ENCODE measurements at places on chromosomes 11 and 22.

DNA sequence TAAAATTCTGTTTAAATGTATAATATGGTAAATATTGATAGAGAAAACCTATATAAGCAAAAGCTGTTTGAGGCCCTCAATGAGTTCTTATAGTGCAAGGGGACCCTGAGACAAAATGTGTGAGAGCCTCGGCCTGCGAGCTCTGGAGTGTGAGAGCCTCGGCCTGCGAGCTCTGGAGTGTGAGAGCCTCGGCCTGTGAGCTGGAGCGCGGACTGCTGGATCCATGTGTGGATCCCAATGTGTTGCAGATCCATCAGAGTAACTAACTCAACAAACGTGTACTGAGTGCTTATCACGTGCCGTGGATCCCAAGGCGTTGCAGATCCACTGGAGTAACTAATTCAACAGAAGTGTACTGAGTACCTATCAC lies 6.0 kb downstream of the RTL6 start:
- no peak for DNase-seq

- DNase-seq: no peak
Measured at GRCh38 chr11:75500742-75501141, 25.0 kb downstream of the GDPD5 start.

DNA sequence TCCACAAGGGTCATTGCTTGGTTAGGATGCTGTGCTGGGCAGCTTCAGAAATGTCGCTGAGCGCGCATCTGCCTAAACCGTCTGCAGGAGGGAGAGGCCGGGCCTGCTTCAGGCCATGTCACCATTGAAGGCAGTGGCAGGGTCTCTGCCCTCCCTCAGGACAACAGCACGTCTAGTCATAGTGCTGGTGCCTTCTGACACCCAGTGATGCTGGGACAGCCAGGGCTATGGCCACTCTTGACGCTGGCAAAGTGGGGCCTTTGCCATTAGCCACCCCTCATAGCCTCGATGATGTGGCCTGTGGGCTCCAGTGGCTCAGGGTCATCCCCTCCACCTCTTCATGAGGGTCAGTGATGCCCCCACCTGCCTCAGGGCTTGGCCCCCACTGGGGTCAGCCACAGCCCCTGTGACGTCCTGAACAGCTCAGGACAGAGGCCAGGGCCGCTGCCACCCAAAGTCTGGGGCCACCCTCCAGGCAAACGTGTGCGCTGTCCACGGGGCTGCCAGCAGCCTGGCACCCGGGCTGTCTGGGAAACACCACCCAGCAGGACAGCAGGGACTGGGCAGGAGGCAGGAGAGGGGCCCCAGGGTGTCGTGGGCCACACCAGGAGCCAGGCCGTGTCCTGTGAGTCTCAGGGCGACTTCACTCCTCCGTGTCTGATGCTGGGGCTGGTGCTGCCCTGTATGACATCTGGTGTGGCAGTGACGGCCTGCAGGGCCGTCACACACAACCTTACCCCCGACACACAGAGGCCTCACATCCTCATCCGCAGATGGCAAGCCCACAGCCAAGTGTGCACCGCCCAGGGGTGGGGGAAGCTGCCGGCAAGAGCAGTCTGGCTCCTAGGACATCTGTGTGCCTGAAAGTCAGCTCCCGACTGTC lies 42.5 kb downstream of the CERK start:
- DNase-seq: no peak

DNA sequence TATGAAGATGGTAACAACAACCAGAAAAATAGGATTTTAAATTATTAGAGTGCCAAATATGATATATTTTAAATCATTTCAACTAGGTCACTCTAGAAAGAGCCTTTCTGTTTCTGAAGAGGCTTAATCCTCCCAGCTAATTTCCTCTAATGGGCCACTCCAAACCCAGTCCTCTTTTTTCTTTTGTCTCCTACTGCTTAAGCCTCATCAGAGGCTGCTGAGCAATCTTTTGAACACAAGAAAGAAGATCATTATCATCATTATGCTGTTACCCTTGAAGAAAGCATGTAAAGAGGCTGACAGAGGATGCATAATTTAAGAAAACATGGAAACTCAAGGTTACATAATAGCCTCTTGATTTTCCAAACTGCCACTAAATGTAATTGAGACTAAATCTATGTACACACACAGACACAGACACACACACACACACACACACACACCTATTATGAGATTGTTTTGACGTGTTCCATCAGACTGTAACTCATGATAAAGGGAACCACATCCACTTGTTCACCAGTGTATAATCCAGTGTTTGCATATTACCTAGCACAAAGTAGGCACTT lies 519.6 kb downstream of the METTL15 start:
- no peak for DNase-seq

- DNase-seq: peak; percentile 30
Measured at GRCh38 chr22:23180301-23180892, at the start of gene BCR. TSS of gene BCR (plus strand) at chr22:23180509. CDS start at chr22:23180961, 452 bp downstream.

DNA sequence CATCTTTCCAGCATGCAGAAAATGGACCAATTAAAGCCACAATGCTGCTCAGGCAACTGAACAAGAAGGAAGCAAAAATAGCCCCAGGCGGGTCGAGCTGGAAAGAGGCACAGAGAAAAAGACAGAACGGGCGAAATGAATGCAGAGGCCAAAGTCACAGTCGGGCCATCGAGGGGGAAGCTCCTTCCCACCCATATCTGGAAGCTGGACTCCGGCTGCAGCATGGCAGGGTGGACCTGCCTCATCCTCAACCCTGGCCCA lies 58.6 kb upstream of the PRDM11 start:
- DNase-seq: no peak

GRCh38 chr11:71434576-71435130 lies 13.5 kb downstream of the DHCR7 start:
- DNase-seq: no peak

DNA sequence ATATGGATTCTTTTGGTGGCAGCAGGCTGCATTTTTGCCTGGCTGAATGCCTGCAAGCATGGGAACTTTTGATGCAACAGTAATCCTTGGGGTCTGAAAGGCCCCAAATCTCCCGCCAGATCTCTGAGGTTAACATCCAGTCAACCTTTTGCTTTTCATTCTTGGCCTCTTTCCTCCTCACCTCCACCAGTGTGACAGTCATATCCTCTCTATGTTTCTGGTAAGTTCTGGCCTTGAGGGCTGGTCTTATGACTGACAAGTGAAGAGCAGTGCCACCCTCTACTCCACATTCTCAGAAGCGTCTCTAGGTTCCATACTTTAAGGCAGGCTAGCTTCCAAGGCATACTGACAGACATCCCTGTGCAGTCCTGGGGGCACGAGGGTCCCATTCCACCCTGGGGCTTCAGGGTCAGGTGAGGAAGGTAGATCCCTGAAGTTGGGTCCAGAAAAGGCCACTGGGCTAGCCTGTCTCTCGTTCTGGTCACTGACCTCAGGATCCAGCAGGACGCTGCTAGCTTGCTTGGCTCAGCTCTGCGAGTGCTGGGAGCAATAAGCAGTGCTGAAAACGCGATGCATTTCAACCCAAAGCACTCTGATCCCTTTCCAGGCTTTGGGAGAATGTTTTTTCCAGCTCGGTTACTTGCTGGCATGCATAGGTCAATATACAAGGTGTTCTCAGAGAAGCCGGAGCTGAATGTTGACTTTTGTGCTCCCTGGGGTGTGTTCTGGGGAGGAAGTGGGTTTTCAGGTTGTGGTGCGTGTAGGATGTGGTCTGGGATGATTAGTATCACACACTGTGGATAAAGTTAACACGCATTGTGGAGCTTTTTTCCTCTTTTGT lies 75.2 kb downstream of the PTPRJ start:
- DNase-seq: peak; percentile 35

- no peak for DNase-seq
Measured at GRCh38 chr11:35146074-35146521, 7.1 kb downstream of the CD44 start.

DNA sequence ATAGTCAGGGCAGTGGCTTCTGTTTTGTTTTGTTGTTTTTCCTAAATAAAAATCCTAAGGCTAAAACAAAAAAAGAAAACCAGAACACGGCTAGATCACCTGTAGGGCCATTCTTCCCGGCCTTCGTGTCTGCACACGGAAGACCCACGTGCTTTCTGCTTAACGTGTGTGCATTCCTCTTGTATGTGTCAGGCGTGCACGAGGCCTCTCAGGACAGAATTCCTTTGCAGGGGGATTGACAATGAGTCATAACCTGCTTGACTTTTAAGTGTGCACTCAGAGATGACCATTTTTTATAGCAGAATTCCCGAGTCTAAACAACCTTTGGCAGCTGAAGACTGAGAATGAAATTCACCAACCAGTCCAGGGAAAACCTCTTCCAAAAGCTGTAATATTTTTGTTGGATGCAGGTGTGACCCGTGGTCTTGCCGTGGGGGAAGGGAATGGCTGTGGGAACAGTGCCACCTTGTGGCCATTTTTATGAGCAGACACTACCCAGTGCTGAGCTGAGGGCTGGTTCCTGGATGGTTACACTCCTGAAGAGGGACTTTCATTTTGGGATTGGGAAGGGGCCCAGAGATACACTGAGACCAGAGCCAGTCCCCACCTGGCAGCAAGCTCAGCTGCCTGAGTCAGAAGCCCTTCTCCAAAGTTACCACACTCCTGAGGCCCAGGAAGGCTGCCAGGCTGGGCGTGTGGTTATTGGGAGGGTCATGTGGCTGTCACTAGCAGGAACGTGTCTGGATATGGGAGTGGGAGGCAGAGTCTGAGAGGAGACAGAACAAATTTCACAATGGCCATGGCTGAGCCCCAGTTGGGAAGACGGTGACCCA lies 35.7 kb upstream of the DKK3 start:
- DNase-seq: peak; percentile 48

- DNase-seq: no peak
Measured at GRCh38 chr11:107705027-107705426, 6.8 kb downstream of the SLN start.

GRCh38 chr22:40728731-40729189 lies 49.5 kb downstream of the MCHR1 start:
- no peak for DNase-seq

GRCh38 chr11:85776951-85777602 lies 33.9 kb downstream of the SYTL2 start:
- no peak for DNase-seq

GRCh38 chr11:130600139-130600538 lies 151.7 kb downstream of the ADAMTS15 start:
- no peak for DNase-seq

- DNase-seq: no peak
Measured at GRCh38 chr11:128627666-128628324, 40.4 kb upstream of the ETS1 start.
